ENCODE measurements at places on chromosomes 4 and X. TPM values are rescaled to one million over a fixed set of nuclear protein-coding genes. Genes with fewer than 3 reads are reported as not detected.

DNA sequence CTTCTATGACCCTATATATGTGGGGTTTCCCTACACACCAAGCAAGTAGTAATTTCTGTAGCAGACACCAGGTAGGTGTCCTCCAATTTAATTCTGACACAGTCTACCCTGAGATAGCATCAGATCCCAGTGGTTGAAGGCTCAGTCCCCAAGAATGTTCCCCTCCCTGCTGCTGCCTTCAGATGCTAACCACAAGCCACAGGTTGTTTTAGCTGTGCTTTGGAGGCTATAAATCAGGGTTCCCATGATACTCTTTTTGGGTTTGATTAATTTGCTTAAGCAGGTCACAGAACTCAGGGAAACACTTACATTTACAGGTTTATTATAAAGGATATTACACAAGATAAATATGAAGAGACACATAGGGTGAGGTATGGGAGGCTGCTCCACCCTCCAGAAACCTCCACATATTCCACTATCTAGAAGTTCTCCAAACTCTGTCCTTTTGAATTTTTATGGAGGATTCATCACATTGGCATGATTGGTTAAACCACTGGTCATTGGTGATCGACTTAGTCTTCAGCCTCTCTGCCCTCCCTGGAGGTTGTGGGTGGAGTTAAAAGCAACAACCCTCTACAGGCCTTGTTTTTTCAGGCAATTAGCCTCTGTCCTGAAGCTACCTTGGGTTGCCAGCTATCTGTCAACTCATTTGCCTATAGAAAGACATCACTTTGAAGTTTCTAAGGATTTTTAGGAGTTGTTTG is 50.8 kb downstream of the GRIA2 start:
- DNase-seq: no peak

DNA sequence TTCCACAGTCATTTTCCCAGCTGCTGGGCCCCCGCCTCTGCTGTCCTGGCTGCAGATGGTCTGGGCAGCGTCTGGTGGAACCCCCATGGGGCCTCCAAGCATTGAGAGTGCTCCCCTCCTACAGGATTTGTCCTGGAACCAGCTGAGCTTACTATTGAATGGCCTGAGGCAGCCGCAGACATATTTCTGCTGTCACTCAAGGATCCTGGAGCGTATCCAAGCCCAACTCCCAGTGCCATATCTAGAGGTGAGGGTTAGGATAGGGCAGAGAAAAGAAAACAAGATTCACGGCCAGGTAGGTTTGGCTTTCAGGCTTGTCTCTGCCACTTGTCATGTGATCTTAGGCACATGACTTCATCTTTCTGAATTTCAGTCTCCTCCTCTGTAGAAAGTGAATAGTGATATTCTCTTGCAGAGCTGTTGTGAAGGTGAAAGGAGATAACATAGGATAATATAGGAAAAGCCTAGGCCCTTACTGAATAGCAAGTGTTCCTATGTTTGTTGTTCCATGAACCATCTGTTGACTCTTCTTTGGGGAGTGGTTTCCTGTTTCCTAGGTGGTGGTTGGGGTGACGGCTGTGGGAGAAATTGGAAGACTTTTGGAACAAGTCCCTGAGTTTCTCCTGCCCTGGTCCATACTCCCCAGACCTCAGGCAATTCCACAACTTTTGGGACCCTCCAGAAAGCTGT is 52.3 kb downstream of the SEPSECS start:
- DNase-seq: no peak

DNA sequence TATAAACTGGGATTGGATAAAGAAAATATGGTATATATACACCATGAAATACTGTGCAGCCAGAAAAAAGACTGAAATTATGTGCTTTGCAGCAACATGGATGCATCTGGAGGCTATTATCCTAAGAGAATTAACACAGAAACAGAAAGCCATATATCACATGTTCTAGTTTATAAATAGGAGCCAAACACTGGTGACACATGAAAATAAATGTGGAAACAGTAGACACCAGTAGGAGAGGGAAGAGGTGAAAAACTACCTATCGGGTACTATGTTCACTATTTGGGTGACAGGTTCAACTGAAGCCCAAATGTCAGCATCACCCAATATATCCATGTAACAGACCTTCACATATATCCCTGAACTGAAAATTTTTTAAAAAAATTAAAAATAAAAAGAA is 725.1 kb downstream of the C4orf33 start:
- DNase-seq: no peak

- no peak for DNase-seq
Measured at GRCh38 chr4:38069271-38069760, 109.1 kb downstream of the PTTG2 start.

GRCh38 chrX:69128588-69128987 is 36.7 kb downstream of the PJA1 start:
- DNase-seq: no peak

The FAM47A gene
- not detected for total RNA-seq

The SRPK3 gene
- total RNA-seq: 54.7 TPM

DNA sequence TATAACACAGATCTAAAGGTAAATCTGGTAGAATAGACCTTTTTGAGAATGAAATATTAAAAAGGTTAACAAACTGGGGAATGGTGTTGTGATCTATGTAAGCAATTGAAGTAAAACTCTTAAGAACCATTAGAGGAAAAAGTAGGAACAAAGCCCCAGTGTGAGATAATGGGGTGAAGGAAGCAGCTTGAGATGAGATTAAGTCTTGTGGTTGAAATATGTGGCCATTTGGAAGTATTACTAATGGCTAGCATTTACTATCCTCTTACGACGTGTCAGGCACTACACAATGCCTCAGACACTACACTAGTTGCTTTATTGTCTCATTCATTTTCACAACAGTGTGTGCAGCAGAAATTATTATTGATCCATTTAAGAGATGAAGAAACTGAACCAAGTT is 25.9 kb upstream of the NDNF start:
- DNase-seq: no peak

GRCh38 chr4:31461421-31461820 is 741.3 kb downstream of the PCDH7 start:
- no peak for DNase-seq

The F8A2 gene
- total RNA-seq: not detected

The GYG2 gene
- total RNA-seq: 1.3 TPM

DNA sequence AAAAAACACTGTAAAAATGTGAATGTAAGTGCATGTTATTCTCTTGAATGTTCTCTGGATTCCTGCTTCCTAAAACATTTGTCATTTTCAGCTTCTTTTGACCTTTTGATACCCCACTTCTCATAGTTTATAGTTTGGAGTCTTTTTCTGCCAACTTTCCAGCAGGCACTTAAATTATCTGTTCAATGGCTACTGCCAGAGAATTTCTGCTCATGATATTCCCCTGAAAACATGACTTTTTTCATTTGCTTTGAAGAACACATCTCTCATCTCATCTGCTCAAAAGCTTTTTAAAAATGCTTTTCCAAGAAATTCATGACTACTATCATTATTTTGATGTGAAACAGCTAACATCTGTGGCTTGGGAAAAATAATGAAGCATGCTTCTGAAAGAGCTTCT is 269.7 kb upstream of the PCDH7 start:
- DNase-seq: no peak

GRCh38 chrX:124001581-124001980 is 40.1 kb downstream of the STAG2 start:
- DNase-seq: no peak

DNA sequence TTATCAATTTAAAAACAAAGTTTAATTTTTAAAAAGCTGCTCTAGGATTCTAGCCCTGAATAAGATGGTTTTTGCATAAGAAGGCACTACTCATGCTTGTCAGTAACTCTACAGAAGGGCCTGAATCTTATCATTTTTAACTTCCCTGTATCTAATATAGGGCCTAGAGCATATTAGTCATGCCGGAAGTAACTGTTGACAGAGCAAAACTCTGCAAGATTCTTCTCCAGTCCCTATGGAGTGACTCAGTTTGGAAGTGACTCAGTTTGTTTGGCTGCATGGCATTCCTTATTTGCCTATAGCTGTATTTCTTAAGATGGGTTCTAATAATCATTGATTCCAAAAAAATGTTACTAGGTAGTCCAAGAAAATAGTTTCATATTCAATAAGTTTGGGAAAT is 431.8 kb upstream of the HTR2C start:
- DNase-seq: no peak

GRCh38 chr4:20681271-20681670 is 19.0 kb upstream of the PACRGL start:
- DNase-seq: no peak

DNA sequence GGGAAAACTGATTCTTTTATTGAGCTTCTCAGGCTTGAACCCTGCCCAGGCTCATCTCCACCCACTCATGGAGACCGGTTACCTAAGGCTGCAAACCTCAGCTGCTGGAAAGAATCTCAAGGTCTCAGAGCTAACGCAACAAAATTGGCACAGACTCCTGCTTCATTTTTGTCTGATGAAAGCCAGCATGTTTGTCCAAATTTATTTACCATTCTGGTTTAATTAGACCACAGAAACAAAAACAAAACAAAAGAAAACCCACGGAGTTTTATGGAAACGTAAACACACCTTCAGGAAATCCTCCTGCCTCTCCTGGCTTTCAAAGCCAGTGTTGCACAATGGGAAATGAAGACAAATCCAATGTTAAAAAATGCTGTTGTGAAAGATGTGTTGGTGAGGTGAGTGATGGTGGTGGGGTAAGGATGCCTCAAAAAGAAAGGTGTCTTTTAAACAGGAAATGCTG is 56.4 kb upstream of the PDLIM3 start:
- DNase-seq: no peak

DNA sequence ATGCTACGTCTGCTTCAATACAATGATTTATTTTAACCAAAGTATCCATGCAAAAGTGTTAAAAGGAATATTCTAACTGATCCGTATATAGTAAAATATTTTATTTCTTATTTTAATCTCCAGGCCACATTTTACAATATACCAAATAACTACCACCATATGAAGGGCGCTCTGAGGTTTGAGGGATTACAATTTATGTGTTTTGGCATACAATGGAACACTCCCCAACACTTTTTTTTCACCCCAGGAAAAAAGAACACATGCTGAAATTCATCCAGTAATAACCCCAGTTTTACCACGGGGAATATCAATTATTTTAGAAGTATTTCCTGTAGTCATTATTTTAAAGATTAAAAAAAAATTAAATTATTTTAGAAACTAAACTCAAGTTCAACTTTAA is 65.4 kb downstream of the APBB2 start:
- DNase-seq: no peak

The FAM9B gene
- not detected for total RNA-seq

- DNase-seq: no peak
Measured at GRCh38 chr4:60461551-60461950, 738.6 kb upstream of the ADGRL3 start.

GRCh38 chr4:80011636-80012236 is 61.3 kb downstream of the ANTXR2 start:
- no peak for DNase-seq

DNA sequence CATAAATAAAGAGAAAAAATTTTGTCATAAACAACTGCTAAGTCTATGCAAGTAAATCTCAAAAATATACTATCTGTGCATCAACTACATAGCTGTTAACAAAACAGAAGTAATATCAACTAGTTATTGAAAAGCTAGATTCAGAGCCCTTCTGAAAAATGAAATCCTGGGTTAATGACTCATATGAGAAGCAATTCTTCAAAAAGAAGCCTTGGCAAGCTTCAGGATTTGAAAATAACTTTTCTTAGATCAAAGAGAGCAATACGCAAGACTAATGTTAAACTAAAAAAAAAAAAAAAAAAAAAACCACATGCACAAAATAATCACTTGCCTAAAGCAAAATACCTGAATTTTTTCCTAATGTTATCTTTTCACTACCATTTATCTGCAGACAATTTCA is 566.1 kb upstream of the BOD1L1 start:
- DNase-seq: no peak

The TCEAL5 gene
- 0.67 TPM for total RNA-seq

The TRPC5OS gene
- not detected for total RNA-seq

DNA sequence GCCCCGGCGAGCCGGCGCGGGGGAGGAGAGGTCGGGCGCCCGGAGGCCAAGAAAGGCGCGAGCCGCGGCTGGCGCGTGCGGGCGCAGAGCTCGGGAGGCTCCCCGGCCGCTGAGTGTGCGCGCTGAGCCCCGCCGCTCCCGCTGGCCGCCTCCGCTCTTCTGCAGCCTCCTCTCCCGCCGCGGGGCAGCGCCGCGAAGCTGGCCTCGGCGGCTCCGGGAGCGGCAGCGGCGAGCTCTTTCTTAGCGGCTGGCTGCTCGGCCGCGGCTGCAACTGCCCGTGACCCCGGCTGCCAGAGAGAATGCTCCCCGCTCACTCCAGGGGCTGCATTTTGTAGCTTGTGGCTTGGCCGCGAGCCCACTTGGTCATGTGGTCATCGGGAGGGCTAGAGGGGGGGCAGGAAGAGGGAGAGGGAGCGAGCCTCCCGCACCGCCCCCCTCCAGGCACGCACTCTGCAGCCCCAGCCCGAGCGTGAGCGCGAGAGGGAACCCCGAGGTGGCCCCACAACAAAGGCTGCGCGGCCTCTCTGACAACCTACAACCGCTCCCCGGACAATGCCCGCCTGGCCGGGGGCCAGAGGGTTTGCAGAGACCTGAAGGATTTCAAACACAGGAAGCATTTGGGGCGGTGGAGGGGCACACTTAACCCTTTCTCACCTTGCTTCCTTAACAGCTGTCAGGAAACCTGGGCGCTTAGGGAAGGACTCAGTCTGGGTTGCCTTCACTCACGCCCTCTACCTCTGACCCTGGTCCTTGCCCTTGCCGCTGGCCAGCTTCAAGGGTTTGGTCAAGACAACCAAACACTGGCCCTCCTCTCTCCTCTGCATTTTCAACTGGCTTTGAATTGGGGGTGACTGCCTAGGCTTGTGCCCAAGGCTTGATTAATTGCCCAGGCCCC is at the start of gene APLN:
Gene APLN, minus strand, starts transcription at position 305 of the 895 bp plus-strand sequence. CDS start 326 bp downstream, outside the sequence.
- no peak for DNase-seq

- DNase-seq: peak; percentile 10
Measured at GRCh38 chr4:4326166-4326565, 36.1 kb downstream of the ZBTB49 start.

The TMPRSS11A gene
- total RNA-seq: not detected

The AADAT gene
- total RNA-seq: 2.0 TPM

DNA sequence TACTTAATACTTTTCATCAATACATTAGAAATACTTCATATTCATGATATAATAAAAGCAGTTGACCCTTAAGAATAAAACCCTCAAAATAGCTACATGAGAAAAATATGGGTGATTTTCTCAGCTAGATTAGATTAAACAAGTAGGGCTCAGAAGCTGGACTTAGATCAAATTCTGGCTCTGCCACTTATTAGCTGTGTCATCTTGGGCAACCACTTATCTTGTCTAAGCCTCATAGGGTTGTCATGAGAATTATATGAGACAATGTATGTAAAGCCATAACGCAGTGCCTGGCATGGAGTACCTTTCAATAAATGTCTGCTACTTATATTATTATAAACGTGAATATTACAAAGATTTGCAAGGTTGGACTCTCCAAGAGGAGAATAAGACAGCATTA is 84.3 kb upstream of the PGRMC2 start:
- DNase-seq: no peak

The TRIM60 gene
- total RNA-seq: not detected

The FRG1 gene
- 33.0 TPM for total RNA-seq

GRCh38 chr4:36609661-36610060 is 328.2 kb downstream of the DTHD1 start:
- no peak for DNase-seq

DNA sequence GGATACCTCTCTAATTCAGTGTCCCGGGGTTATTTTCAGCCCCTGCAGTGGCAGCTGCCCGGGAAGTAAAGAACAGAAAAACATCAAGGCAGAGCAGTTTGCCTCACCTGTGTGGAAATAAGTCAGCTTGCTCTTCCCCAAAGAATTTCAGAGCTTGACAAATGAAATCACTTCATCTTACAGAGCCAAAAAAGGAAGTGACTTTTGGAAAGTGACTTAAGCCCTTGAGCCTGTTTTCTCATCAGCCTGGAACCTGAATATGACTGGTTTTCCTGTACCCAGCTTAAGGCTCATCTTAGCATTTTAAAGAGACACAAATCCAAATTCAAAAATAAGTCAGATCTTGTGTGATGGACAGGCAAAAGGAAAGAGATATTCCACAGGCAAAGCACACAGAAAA is 211.6 kb downstream of the RCHY1 start:
- no peak for DNase-seq

All from cardiac septum (tissue), 1 donor.